ENCODE measurements at places on chromosomes 5 and 9.
A peak's percentile ranks its signal among the peaks of the same experiment; 100 is the strongest.

DNA sequence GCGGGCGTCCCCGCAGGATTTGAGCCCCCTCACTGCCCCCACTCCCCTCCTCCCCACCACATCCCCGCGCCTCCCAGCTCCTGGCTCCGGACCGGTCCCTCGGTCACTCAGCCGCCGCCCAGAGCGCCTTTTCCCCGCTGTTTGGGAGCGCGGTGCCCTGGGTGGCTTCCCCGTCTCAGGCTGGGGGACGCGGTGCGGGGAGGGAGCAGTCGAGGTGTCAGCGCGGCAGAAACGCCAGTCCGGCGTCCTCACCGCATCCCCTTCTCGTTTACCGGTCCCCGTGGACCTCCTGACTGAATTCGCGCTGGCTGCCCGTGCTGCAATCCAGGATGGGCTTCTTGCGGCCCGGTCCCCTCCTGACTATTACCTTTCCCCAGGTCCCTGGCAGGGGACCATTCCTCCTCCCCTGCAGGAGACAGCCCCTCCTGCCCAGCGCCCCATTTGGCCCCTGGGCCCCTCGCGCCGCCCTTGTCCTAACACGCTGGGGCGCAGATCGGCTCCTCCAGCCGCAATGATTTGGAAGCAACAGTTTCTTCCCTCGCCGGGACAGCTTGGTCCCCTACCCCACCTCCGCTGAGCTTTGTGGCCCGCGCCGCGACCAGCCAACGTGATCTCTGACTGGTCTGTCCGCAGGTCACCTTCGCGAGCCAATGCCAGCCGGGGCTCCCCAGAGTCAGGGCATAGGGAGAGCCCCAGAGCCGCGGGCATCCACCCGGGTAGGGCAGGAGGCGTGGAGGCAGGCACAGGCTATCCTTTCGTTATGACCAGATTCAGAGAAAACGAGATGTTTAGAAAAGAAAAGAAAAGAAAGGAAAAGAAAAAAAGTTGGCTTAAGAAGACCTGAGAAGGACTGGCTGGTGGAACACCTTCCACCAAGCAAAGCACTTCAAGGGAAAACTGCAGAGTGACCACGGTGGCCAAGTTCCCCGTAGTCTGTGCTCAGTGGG lies 1.2 kb downstream of the ANKRD33B start:
- DNase-seq, result no peak

DNA sequence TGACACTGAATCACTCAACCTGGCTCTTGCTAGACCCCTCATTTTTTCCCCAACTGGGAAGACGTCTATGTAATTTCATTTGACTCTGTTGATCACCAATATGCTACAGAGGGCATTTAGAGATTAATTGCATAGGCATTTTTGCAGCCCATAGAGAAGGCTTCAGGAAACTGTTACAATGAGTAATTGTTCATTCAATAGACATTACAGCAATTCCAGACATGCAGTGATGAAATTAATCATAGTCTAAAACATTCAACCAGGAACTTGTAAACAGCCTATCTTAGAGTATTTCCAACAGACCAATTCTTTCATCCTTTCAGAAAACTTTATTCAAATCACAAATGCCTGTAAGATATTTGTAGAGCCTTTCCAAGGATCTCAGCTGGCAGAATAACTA lies 122.3 kb downstream of the MARCHF11 start:
- no peak for DNase-seq

DNA sequence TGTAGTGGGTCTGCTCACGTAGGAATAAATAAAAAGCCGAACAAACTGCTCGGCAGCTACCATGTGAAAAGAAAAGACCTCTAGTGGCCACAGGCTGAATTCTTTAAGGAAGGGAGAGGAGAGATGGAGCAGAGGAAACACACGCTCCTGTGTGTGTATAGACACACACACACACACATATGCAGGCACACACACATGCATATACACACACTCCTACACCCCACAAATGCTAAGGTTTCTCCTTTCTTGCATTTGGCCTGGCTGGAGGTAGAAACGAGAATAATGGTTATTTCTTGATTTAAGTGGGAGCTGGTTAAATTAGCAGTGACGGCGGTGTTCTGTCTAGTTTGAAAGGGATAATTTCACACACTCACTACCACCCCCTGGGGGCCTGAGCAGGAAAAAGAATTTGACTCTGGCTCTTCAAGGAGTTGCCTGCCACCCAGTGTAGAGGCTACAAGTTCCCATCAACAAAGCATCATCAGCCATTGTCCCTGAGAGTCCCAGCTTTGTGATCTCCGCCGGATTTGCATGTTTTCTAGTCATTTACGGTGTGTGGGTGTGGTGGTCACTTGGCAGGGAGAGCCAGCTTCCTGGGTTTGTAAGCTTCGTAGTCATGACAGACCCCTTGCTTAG lies at the start of gene INSYN2B:
Gene INSYN2B, minus strand, starts transcription at position 78 of the 636 bp plus-strand sequence. CDS start 96,597 bp downstream, outside the sequence.
- DNase-seq, result peak; percentile 94

DNA sequence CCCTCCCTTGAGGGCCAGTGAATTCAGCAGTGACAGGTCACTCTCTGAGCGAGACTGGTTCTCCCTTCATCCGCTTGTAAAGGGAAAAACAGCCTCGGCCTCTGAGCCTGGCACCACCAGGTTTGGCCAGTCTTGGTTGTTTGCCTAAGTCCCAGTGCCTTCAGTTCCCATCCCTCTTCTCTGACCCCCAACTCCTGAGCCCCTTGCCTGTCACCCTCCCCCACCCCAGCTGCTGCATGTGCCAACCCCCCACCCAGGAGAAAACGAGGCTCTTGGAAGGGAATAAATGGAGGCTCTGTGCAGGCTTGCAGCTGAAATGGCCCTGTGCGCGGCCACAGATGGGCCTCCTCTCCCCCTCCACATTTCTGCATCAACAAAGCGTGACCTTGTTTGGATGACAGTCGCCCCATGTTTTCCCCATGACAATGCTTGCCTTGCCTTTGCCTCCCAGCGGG lies 3.1 kb downstream of the URM1 start:
- DNase-seq, result no peak

DNA sequence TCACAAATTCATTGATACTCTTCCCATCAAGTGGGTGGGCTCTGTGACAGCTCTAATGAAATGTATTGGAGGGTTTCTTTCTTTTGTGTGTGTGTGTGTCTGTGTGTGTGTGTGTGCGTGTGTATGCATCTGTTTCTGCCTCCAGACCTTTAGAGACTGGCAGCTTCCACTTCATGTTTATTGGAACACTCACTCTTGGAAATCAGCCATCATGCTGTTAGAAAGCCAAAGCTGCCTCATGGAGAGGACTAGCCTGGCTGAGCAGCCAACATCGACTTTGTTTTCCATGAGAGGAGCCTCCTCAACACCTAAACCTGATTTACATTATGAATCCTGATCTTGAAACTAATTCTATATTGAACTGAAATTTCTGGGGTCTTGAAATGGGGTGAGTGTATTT lies 128.5 kb upstream of the FAM174A start:
- DNase-seq, result no peak

GRCh38 chr5:40483316-40483715 lies 196.4 kb upstream of the PTGER4 start:
- DNase-seq, result no peak

DNA sequence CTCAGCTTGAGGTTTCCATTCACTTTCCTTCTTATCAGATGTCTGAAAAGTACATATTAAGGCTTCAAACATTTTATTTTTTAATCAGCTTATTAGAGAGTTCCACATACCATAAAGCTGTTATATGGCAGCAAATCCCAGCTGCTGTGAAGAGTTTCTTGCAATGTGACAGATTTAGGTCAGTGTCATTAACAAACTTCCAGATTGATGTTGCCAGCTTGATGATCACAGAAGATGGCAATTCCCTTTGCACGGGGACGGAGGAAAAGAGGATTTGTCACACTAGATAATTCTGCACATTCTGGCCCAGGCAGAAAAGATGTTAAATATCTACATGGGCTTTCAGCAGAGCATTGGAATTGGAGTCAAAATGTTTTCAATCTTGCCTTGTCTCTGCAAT lies 215.8 kb downstream of the BRINP1 start:
- no peak for DNase-seq

GRCh38 chr5:110663525-110663924 lies 62.9 kb downstream of the TMEM232 start:
- DNase-seq, result no peak

GRCh38 chr9:109857336-109857735 lies 77.3 kb downstream of the PALM2AKAP2 start:
- DNase-seq, result no peak

DNA sequence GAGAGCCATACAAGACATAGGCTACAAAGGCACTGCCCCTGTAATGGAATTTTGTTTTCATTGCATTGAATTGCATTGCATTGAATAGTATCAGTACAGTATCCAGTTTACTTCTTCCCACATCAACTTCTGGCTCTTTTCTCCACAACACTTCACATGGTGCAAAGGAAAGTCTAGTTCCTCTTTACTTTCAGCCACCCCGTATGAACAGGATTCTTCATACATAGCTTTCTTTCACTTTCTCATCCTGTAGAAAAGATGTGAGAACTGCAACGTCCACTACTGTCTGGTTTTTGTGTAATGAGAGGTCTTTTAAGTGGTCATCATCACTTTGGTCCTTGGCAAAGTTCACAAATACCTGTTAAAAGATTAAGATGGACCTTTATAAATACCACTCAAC lies 20.2 kb downstream of the NIPSNAP3B start:
- no peak for DNase-seq

Data from NCI-H526 treated with DMSO at 0.1 percent for 48 hours (cell line).